ENCODE measurements at places on chromosomes 3 and 15. TPM values are rescaled to one million over a fixed set of nuclear protein-coding genes. Genes with fewer than 3 reads are reported as not detected.

DNA sequence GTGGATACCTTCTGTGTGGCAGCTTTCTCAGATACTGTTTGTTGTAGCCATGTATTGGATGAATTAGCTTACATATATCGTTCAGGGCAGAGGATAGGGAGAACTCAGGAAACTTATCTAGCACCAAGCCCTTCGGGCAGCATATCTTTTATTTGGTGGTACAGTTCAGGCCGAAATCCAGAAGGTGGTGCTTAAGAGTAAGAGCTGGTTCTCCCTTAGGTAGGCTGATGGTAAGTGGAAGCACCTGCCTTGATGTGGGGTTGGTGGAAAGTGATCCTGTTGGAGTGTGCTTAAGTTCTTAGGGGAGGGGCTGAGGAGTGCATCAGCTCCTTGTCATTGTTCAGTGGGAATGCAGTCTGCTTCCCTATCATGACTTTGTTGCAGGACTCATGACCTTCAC lies 187.5 kb downstream of the DOCK3 start:
- no peak overlapping the region for H3K4me3 ChIP-seq
- no peak overlapping the region for H3K27ac ChIP-seq
- H3K36me3 ChIP-seq: no peaks in the 10 kb centered on the region
- H3K4me1 ChIP-seq: no peaks in the 10 kb centered on the region

DNA sequence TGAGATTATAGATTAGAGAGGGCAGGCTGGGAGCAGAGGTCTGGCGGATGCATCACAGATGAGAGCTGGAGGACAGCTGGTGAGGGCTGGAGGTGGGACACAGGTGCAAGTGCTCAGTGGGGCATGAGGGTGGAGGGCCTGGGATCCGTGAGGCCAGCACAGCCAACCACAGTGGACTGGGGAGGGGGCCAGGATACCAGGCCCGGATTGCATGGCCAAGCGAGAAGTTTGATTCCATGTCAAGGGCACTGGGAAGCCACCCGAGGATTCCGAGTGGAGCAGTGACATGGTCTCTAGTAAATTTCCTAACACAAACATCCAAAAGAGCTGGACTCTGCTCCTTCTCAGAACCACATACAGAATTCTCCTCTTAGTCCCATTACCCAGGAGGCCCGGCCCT lies 44.0 kb upstream of the SLC41A3 start:
- no peak overlapping the region for H3K27ac ChIP-seq
- DNase-seq: no peak
- no peaks in the 10 kb centered on the region for H3K36me3 ChIP-seq
- H3K4me1 ChIP-seq: no peaks in the 10 kb centered on the region
- no peak overlapping the region for H3K4me3 ChIP-seq

SNX1 gene
- total RNA-seq: 36.6 TPM

DNA sequence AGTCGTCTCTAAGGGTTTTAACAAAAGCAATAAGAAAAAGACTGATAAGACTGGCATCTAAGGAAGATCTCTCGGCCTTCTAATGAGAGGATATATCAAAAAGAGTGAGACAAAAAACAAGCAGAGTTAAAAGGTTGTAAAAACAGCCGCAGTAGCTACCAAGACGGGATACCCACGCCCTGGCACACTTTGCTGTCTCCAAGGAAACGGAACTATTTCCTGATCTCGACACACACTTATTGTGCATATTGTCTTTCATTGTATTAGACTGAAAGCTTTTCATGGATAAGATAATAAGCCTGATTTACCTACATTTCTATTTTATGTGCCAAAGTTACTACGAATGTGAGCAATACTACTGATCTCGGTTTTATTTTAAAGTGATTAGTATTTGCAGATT lies 161.5 kb upstream of the MCTP2 start:
- peaks cover 6% of the 10 kb centered on the region for H3K27me3 ChIP-seq
- DNase-seq: no peak
- no peak overlapping the region for H3K27ac ChIP-seq
- H3K4me3 ChIP-seq: no peak overlapping the region

- no peaks in the 10 kb centered on the region for H3K27me3 ChIP-seq
- no peak overlapping the region for H3K27ac ChIP-seq
- H3K4me3 ChIP-seq: no peak overlapping the region
- H3K4me1 ChIP-seq: peaks cover 3% of the 10 kb centered on the region
Measured at GRCh38 chr3:143810953-143811265, 37.4 kb downstream of the SLC9A9 start.

GRCh38 chr15:47332481-47332880 lies 384.8 kb upstream of the SEMA6D start:
- no peaks in the 10 kb centered on the region for H3K36me3 ChIP-seq
- H3K4me1 ChIP-seq: no peaks in the 10 kb centered on the region
- no peak overlapping the region for H3K4me3 ChIP-seq
- DNase-seq: no peak

All from thymus (tissue), 14 donors.